Activated CD4-positive, alpha-beta T cell treated with anti-CD3 and anti-CD28 coated beads, Interleukin-2, amount 10 ng/mL, durations not matched to agents 24 days and 14 days (primary cell): ENCODE measurements at places on chromosomes 5 and 9. TPM values are rescaled to one million over a fixed set of nuclear protein-coding genes. Genes with fewer than 3 reads are reported as not detected.

SLC6A7 gene
- not detected in 2 replicates for total RNA-seq

LHX3 gene
- total RNA-seq: not detected in 2 replicates

RMRP gene
- 5,949 and 6,301 TPM in 2 replicates for total RNA-seq

DNA sequence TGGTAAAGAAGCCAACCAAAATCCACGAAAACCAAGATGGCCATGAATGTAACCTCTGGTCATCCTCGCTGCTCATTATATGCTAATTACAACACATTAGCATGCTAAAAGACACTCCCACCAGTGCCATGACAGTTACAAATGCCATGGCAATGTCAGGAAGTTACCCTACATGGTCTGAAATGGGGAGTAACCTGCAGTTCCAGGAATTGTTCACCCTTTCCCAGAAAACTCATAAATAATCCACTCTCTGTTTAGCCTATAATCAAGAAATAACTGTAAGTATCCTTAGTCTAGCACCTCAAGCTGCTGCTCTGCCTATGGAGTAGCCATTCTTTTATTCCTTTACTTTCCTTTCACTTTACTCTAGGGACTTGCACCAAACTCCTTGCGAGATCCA is 160.6 kb downstream of the EFNA5 start:
- DNase-seq: no peak

NEUROG1 gene
- not detected in 2 replicates for total RNA-seq

APBA1 gene
- total RNA-seq: 0.51 and 1.1 TPM in 2 replicates
